ENCODE measurements at places on chromosomes 2 and 18.

- DNase-seq: no peak
Measured at GRCh38 chr2:28980368-28981015, 606 bp upstream of the TOGARAM2 start.

- no peak for DNase-seq
Measured at GRCh38 chr18:27109451-27109850, 75.7 kb downstream of the CHST9 start.

DNA sequence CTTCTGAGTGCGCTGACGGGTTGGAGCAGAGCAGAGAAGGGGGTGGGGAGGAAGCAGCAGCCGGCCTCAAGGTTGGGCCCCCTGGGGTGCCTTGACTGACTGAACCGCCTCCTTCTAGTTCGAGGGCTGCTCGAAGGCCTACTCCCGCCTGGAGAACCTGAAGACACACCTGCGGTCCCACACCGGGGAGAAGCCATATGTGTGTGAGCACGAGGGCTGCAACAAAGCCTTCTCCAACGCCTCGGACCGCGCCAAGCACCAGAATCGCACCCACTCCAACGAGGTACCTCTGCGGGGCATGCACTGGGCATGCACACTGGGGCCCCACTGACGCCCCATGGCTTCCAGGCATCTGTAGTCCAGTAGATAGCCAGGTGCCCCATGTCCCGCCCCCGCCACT lies 246.9 kb downstream of the GLI2 start:
- DNase-seq: no peak

DNA sequence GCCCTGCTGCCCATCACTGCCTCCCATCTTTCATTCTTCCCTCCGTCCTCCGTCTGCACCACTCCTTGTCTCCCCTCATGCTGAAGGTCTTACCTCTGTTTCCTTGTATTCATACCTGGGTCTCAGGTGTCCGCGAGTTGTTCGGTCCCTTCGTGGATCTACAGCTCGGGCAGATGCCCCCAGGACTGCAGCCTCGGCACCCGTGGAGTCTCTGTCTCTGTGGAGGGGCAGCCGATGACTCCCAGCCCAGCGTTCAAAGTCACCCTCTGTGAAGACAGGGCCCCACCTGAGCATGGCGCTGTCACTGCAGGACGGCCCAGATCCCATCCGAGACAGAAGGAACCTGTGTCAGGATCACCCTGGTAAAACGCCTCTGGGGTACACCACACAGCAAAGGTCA lies 480.0 kb upstream of the SALL3 start:
- DNase-seq: no peak

GRCh38 chr2:63792530-63792929 lies 49.2 kb upstream of the UGP2 start:
- DNase-seq: peak; percentile 59
